COR-L47 (cell line): ENCODE measurements at places on chromosomes 2 and 18.

GRCh38 chr18:12520442-12520992, 112.8 kb downstream of the PRELID3A start:
- no peak for DNase-seq

DNA sequence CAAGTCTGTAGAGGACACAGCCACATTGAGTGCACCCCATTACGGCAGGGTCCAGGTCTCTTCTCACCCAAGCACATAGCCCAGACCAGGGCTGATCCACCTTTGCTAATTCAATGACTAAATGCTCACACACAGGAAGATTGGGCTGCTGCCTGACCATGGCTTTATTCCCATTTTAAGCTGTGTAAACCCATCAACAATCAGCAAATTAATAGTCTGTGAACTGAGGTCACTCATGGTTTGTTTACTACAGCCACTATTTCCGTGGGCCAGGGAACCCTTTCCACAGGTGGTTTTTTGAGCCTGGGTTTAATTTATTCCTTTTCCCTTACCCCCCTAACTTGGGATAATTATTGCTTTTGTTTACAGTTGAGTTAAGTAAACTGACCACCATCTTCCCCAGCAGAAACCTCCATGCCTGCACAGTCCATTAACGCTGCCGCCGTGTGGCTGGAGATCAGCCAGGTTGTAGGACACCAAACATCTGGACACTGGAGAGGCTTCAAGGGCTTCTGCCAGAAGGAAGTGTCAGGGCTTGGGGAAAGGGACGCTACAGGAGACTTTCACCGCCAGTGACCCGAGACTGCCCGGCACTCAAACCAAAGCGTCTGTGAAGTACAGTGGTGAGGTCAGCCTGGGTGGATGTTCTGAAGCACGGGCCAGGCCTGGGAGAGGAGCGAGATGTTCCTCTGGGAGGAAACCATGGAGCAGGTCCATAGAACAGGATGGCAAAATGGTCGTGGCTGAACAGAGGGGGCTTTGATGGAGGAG, 282.9 kb downstream of the DYSF start:
- no peak for DNase-seq

- DNase-seq, result no peak
Measured at GRCh38 chr18:76972241-76972640, 149.9 kb downstream of the ZNF236 start.

GRCh38 chr2:171287036-171287571, 126.4 kb upstream of the TLK1 start:
- DNase-seq, result no peak

DNA sequence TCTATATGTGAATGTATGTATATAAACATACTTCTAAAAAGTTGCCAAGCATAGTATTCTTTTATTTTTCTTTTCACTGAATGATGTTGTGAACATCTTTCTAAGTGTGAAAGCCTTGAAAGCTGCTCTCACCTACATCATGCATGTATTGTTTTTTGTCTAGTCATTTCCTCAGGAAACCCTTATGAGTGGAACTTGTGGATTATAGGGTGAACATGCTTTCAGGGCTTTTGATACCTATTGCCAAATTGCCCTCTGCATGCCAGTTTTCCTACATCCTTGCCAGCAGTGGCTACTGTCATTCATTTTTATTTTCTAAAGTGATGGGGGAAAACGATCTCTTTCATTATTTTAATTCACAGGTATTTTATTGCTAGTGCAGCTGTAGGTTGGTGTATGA, 78.3 kb downstream of the ADAM23 start:
- DNase-seq, result no peak

DNA sequence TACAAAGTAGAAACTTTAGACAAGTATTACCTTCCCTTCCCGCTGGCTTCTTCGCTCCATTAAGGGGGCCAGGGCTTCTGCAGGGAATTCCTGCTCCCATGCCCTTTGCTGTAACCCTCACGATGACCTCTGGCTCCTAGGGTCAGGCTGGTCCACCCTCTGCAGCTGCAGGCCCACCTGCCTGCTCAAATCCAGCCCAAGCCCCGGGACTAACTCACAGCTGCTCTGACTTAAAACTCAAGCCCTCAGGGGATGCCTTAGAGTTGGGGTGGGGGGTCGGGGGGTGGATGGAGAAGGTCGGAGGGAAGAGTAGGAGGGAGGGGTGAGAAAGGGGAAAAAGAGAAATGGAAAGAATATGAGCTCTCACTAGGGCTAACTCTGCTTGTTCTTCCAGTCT, 4.9 kb downstream of the IGFBP5 start:
- DNase-seq, result no peak

DNA sequence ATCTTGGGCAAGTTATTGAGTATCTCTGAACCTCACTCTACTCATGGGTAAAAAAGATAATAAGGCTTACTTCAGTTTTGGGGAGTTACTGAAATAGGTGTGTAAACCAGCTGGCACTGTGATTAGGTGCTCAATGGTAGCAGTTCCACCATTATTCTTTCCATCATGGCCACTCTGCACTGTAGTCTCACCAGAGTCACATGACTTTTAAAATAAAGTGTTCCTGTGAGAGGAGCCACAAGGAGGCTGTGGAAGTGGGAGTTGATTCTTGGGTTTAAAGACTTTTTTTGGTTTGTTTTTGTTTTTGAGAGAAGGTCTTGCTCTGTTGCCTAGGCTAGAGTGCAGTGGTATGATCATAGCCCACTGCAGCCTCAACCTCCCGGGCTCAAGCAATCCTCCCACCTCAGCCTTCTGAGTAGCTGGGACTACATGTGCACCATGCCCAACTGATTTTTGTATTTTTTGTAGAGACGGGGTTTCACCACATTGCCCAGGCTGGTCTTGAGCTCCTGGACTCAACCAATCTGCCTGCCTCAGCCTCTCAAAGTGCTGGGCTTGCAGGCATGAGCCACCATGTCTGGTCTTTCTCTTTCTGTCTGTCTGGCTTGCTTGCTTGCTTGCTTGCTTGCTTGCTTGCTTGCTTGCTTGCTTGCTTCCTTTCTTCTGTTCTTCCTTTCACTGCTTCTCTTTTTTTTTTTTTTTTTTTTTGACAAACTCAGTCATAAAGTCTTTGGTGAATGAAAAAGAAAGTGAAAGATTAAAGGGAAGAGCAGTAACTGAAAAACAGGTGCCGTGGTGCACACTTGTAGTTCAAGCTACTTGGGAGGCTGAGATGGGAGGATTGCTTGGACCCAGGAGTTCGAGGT, 21.2 kb upstream of the ACVR1 start:
- DNase-seq, result no peak

GRCh38 chr2:185628985-185629384, 109.6 kb upstream of the FSIP2 start:
- no peak for DNase-seq

GRCh38 chr18:8912348-8913326, 189.9 kb upstream of the NDUFV2 start:
- no peak for DNase-seq

GRCh38 chr2:201904538-201905420, 98.4 kb downstream of the CDK15 start:
- no peak for DNase-seq

DNA sequence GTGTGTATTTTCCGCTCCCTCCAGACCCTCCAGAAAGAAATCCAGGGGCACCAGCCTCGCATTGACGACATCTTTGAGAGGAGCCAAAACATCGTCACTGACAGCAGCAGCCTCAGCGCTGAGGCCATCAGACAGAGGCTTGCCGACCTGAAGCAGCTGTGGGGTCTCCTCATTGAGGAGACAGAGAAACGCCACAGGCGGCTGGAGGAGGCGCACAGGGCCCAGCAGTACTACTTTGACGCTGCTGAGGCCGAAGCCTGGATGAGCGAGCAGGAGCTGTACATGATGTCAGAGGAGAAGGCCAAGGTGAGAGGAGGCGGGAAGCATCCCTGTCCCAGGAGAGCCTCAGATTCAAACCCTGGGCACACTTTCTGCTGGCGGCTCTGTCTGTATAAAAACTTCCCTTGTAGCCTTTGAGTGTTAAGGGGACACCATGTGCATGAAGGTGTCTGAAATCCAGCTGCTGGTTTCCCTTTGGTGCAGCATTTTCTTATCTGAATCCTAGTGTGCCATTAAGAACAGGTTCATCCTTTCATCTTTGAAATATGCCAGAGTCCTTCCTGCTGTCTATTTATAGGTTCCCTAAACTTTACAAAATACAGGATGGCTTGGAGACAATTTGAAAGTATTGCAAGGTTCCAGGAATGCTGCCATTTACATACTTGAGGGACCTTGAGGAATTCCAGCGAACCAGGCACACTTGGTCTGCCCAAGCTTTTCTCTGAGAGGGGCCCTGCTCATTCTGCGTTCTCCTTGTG, 77.1 kb upstream of the EML6 start:
- DNase-seq, result no peak

DNA sequence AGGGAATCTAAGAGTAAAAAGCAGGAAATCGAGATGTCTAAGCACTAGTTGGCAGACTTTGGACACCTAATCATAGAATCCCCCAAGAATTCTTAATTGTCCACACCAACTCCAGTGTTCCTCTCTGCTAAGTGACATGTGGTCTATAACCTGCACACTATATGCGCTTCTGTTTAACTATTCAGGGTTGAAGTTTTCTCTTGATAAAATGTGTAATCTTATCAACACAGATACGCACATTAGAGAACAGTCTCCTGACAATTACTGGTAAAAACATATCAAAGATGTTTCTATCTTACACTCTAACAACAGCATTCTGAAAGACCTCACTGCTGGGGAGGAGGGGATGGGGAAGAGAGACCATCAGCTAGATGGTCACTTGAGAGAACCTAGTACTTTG, 3.9 kb downstream of the ABCB11 start:
- DNase-seq, result no peak

- no peak for DNase-seq
Measured at GRCh38 chr2:109419960-109420370, 193.8 kb downstream of the SEPTIN10 start.

- DNase-seq, result no peak
Measured at GRCh38 chr2:23422089-23423061, 37.4 kb downstream of the KLHL29 start.

GRCh38 chr18:77000527-77000926, 132.1 kb downstream of the MBP start:
- DNase-seq, result peak; percentile 27

DNA sequence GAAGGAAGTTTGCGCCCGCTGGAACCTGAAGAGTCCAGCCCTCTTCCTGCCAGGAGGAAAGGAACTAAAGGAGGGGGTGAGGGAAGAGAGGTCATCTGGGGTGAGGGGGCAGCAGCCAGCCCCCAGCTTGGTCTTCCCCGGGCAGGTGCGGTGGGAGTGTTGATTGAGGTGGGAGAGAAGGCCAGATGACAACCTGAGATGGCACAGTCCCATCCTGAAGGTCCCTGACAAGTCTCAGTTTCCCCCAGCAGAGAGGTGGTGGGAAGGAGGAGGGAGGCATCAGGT, 240.9 kb downstream of the HAUS1 start:
- DNase-seq, result no peak

GRCh38 chr18:63271148-63271547, 48.4 kb downstream of the BCL2 start:
- no peak for DNase-seq

DNA sequence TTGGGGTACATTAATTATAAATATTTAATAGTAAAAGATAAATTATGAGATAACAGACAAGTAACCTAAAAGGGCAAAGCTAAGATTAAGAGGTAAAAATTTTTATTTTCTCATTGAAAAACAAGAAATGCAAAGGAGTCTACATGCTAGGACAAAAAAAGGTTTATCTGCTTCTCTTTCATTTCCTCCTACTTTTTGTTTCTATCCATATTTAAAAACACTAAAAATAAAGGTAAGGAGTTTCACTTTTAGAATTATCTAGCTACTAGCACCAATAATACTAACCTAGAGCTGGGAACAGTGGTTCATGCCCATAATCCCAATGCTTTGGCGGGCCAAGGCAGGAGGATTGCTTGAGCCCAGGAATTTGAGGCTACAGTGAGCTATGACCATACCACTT, 1551.7 kb upstream of the SLC39A10 start:
- DNase-seq, result no peak

GRCh38 chr2:226969417-226970080, 133.7 kb downstream of the RHBDD1 start:
- DNase-seq, result no peak

DNA sequence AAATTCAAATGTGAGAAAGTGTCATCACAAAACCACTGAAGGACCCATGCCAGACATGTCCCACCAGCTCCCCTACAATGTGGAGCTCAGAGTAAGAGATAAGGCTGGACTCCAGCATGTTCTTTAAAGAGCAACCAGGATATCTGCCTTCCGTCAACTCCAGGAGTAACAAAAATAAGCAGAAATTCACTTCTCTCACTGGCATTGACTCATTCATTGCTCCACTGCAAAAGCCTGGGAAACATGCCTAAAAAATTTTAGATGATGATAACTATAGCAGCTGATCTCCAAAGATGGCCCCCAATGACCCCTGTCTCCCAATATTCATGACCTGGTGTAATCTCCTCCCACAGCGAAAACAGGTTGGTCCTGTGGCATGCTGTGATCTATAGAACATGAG, 314.5 kb downstream of the NCKAP5 start:
- DNase-seq, result no peak

GRCh38 chr2:231708773-231709635, 679 bp downstream of the PTMA start:
- DNase-seq, result peak; percentile 17
